Suppressor macrophage treated with lipopolysaccharide for 4 hours (primary cell): ENCODE measurements at places on chromosomes 13 and 19.

DNA sequence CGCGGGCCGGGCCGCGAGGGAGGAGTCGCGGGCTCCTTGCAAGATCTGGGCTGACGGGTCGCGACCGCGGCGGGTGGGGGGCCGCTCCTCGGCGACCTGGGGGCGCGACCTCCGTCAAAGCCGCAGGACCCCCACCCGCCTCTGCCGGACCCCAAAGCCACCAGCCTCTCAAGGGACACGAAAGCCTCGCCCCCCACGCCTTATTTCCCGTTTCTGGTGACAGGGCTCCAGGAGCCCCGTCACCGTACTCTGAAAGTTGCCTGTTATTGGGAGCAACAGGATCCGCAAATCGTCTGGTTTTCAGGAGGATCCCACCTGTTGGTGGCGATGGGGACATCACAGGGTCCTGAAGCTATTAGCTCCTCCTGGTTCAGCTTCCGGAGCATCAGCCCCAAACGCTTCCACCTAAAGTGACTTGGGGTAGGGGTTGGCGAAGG lies 530 bp downstream of the MAU2 start:
- peak; percentile 54 for DNase-seq

GRCh38 chr13:91773591-91774227 lies 375.3 kb downstream of the GPC5 start:
- DNase-seq, result no peak

DNA sequence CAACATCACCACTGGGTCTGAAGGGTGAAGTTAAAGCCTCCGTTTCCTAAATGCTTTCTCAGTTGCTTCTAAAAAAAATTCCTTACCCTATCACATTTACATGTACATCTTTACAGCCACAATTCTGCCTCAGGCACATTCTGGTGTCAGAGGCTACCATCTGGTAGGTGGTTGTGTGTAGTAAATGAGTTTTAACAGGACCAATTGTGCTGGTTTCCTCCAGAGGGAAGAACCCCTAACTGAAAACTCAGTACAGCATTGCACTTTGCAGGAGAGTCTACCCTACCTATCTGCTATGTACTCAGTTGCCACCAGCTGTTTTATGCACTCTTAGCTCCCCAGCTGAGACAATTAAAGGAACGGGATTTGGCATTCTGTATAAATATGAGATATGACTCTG lies 1576.5 kb downstream of the PCDH9 start:
- no peak for DNase-seq

GRCh38 chr13:34469196-34469986 lies 472.7 kb upstream of the NBEA start:
- no peak for DNase-seq

DNA sequence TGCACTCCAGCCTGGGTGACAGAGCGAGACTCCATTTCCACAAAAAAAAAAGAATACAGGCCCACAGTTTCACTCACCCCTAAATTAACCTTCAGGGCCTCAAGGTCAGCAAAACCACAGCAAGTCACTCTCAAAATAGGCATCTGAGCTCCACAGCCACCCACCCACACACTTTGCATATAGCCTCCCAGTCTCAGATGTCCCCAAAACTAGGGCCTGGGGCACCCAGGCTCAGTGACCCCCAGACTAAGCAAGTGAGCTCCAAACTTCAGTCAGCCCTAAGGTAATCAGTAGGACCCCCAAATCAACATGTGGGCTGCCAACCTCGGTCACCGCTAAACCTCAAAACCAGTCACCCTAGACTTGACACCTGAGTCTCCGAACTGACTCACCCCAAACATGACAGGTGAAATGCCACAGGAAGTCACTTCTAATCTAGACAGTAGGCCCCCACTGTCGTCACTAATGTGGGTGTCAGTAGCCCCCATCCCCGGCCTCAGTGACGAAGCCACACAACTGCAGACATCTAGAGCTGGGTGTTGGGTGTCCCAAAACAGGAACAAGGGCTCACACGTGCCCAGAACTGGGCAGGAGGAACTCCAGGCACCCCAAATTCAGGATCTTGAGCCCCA lies 13.9 kb downstream of the RABAC1 start:
- no peak for DNase-seq

GRCh38 chr13:58446979-58447378 lies 815.4 kb downstream of the PCDH17 start:
- DNase-seq, result no peak

DNA sequence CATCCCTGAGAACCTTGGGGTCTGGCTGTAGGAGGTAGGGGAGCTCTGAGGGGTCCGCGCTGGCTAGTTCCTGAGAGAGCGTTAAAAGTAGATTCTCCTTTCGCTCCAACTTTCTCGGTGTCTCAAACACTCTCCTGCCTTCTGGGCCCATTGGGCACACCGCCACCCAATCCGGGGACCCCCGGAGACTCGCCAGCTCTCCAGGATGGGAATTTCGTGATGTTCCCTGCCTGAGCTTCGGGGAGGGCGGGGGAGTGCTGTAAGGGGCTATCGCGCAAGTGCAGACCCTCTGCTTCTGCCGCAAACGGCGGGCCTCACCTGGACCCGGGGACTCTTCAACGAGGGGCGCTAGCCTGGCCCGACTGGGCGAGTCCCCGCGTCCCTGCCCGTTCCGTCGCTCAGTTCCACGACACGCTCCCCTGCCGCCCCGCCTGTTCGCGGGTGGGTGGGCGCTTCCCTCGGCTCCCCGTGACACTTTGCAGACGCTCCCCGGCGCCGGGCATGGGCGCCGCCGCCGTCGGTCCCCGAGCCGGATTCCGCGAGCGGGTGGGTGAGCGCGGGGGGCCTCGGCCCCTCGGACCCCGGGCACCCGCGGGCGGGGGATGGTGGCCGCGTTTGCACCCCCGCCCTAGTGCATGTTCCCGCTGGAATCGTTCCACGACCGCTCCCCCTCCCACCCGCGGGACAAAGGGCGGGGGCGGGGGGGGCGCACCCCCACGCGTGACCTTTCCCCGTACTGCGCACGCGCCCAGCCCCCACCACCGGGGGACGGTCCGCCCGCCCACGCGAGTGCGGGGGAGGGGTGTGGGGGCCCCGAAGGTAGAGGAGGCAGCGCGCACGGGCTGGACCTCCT lies at the start of gene CCDC106:
Gene CCDC106, plus strand, starts transcription at position 481 of the 853 bp plus-strand sequence. CDS start 835 bp downstream, outside the sequence.
- peak; percentile 49 for DNase-seq
